ENCODE measurements at places on chromosomes 7 and 10.

GRCh38 chr10:31136930-31137885 is 105.5 kb upstream of the ZNF438 start:
- DNase-seq = no peak

GRCh38 chr7:104986628-104987259 is 27.3 kb upstream of the KMT2E start:
- no peak for DNase-seq

DNA sequence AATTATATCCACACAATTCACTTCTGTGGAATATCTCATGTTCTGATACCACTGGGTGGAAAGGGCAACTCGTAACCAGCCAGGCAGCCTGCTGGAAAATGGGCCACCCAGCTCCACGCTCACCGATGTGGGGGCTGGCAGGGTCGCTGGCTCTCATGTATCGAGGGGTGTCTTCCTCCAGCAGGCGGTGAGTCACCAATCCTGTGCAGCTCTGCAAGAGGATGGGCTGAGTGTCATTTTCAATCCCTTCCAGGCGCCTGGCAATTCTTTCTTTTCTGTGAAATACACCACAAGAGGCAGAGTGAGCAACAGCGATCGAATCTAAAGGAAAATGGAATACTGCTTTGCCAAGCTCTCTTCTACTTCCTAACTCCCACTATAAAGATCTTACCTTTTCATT is 80.1 kb downstream of the SVIL start:
- DNase-seq = no peak

DNA sequence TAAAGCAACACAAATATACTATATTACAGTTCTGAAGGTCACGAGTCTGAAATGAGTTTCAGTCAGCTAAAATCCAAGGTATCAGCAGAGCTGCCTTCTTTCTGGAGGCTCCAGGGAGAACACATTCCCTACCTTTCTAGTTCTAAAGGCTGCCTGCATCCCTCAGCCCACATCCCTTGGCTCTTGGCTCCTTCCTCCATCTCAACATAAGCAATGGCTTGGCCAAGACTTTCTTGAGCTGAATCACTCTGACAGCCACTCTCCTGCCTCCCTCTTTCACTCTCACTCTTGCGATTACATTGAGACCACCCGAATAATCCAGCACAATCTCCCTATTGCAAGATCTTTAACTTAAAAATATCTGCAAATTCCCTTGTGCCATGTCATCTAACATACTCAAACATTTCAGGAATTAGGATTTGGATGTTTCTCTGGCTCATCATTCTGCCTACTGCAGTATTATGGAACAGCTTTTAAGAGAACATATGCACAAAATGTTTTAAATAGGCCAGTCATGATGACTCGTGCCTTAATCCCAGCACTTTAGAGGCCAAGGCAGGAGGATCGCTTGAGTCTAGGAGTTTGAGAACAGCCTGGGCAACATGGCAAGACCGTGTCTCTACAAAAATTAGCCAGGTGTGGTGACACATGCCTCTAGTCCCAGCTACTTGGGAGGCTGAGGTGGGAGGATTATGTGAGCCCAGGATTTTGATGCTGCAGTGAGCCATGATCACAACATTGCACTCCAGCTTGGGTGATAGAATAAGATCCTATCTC is 144.2 kb upstream of the VSTM2A start:
- no peak for DNase-seq

GRCh38 chr7:30699706-30700495 is 17.6 kb upstream of the CRHR2 start:
- no peak for DNase-seq

DNA sequence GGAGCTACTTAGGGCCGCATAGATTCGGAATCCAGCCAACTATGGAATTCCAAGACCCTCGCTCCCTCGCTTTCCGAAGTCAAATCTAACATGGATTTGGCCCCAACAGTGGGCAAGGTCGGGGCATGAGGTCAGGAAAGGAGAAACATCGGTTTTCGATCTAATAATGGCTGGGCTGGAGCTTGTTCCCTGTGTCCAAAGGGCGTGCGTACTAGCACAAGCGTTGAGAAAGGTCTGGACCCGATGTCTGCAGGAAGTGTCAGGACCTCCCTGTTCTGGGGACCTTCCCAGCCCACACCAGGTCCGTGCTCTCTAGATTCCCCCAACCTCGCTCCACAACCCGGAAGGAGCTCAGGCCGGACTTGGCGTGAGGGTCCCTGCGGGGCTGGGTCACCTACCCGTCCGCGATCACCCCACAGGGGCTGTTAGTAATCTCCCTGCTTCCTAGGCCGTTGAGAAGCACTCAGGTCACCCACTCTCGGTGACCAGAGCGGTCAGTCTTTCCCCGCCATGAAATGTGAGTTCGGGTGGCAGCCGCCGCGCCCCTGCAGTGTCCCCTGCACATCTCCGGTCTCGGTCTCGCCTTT is 4.8 kb downstream of the FEZF1 start:
- DNase-seq = no peak

GRCh38 chr7:132179080-132179430 is 397.2 kb downstream of the PLXNA4 start:
- no peak for DNase-seq

DNA sequence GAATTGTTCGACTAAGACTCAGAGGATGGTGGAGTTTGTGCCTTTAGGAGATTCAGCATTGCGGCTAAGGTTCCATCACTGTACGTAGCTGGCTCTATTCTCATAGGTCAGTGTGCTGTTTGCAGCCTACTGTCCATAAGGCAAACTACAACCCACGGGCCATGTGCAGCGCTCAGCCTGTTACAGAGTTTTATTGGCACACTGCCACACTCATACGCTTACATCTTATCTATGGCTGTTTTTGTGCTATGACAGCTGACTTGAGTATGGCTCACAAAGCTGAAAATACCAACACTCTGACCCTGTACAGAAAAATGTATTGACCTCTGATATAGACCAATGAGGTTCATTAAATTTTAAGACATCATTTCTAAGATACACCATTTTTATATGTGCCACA is 114.5 kb downstream of the ARID5B start:
- DNase-seq = peak; percentile 57

GRCh38 chr10:95784279-95784913 is 28.4 kb downstream of the ENTPD1 start:
- DNase-seq = no peak

GRCh38 chr7:42085531-42085930 is 151.5 kb downstream of the GLI3 start:
- DNase-seq = no peak

- DNase-seq = no peak
Observed at GRCh38 chr10:59688921-59689351, 20.7 kb downstream of the SLC16A9 start.

GRCh38 chr7:95491634-95492314 is 6.0 kb downstream of the ASB4 start:
- peak; percentile 84 for DNase-seq

Measured in hepatocyte (in vitro differentiated cells).